ENCODE measurements at places on chromosomes 3 and 15. TPM values are rescaled to one million over a fixed set of nuclear protein-coding genes. Genes with fewer than 3 reads are reported as not detected.

Gene CHRFAM7A
- 0.55 TPM for total RNA-seq

Gene EPHA3
- 1.8 TPM for total RNA-seq

Gene ITGB5
- 70.7 TPM for total RNA-seq

GRCh38 chr15:25329696-25330095 is 109.1 kb downstream of the UBE3A start:
- DNase-seq, result no peak

Gene CD96
- not detected for total RNA-seq

DNA sequence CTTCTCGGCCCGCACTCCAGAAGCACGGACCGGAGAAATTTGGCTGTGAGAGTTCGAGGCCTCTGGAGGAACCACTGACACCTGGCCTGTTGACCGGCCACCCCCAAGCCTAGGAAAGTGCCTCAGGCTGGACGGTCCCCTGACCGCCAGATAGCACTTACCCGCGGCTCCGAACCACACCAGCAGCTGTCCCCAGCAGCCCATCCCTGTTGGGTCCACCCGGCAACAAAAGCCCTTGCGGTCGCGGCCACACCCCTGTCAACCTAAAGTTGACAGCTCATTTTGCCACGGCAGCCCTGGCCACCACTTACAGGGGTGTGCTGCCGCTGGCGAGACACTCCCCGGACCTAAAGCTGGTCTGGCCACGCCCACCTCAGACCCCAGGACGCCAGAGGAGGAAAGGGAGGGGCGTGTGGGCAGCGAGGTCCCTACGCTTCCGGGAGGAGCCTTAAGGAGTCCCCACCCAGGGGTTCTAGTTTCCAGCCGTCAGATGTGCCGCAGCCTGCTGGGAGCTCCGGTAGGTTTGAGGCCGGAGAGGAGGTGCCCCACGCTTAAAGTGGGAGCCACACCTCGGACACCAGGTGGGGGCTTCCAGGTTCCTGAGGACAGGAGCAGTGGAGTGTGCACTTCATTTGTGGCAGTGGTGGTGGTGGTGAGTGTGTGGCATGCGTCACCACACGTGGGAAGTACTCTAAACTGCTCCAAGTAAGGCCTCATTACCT is at the start of gene LTK:
Gene LTK, minus strand, starts transcription at position 322 of the 722 bp plus-strand sequence. Its CDS starts 118 bp downstream, at position 204.
- DNase-seq, result no peak

DNA sequence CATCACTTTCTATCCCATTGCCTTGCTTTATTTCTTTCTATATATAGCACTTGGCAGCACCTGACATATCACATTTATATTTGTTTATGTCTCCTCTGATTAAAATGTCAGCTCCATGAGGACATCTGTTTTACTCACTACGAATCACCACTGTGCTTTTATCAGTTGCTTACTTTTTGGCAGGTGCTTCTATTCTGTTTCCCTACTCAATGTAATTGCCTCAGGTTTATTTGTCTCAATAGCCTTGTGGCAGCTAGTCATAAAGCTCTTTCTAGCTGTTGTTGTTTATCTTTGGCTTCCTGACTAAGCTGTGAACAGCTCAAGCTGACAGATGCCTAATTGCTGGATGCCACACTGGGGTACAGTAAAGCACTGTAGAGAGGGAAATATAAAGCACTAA is 85.5 kb downstream of the VPS13C start:
- DNase-seq, result no peak

DNA sequence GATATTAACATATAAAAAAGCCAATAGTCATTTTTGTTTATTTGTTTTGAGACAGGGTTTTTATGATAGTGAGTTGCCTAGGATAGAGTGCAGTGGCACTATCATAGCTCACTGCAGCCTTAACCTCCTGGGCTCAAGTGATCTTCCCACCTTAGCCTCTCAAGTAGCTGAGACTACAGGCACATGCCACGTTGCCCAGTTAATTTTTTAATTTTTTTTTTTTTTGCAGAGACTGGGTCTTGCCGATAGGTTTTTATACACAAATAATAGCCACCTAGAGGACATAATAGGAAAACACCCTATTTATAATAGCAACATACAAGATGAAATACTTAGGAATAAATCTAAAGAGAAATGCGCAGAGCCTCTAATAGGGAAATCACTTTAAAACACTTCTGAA is 13.3 kb downstream of the EIF3J start:
- DNase-seq, result no peak

Gene ARNT2
- 22.4 TPM for total RNA-seq

DNA sequence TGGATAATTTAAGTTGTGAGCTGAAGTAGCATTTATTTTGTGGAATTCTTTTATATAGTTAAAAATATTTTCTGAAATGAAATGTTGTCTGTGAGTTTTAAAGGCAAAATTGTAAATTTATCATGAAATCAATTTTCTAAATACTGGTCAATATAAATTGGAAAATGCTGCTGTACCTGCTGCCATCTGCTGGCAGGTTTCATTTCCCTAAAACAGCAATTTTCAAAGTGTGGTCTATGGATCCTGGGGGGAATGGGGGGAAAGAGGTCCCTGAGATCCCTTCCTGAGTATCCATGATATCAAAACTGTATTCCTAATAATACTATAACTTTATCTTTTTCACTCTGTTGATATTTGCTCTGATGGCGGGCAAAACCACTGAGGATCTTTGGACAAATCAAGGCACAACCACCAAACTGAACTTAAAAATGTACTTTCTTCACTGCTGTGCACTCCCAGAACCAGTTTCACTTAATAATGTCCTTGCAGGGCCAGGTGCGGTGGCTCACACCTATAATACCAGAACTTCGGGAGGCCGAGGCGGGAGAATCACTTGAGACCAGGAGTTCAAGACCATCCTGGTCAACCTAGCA is 17.2 kb upstream of the CCR4 start:
- no peak for DNase-seq

DNA sequence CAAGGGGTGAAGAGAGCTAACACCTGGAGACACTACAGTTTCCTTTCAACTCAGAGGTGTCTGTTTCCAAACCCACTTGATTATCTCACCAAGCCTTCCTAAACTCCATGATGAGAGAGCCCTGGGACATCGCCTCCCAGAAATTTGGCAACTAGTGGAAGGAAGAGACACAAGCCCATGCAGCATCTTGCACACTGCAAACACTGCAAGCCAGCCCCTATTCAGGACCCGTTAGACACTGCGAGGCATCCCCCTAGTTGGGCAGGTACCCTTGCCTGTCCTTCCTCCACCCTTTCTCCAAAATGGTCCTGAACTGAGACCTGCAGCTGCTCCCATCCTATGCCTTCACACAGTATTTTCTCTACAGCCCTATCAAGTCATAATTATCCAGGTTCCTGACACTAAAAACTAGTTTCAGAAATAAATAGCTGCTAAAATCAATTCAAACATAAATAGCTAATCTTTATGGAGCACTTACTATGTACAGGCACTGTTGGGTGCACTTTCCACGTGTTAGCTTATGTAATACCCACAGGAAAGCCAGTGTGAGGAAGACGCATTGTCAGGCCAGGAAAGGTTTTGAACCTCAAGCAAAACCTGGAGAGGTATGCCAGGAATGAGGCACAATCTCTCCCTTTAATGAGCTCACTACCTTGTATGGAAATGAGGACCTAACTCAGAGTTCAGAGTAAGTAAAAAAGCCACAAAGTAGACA is 2.8 kb downstream of the MAGI1 start:
- DNase-seq, result no peak

DNA sequence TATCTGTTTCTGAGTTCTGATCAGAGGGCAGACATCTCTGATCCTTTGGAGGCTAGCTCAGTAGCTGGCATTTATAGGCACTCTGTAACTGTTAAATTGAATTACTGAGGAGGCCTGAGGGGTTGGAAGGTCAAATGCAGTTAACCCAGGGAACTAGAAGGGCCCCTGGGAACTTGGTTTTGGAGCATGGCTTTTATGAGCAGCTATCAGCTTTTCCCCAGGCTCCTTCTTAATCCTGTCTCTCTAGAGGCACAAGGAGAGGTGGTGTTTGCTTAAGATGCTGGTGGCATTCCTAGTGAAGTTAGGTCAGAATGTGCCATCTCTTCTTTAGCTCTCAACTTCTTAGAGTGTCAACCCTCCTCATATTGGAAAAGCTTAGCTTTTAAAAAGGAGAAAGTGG is 128.9 kb downstream of the LPP start:
- DNase-seq, result no peak

GRCh38 chr3:66435989-66436388 is 64.8 kb downstream of the LRIG1 start:
- DNase-seq, result no peak

Gene CLDN18
- total RNA-seq, result 7.3 TPM

Gene CILP
- 0.07 TPM for total RNA-seq

- DNase-seq, result no peak
Measured at GRCh38 chr3:111932946-111933345, 45.9 kb upstream of the ABHD10 start.

Gene GOLGA8Q
- total RNA-seq, result not detected

- DNase-seq, result no peak
Measured at GRCh38 chr3:125512135-125512920, 7.7 kb downstream of the SNX4 start.

All from type B pancreatic cell (in vitro differentiated cells).